Thoracic aorta (tissue), 2 donors: ENCODE measurements at places on chromosomes 16 and 17. TPM values are rescaled to one million over a fixed set of nuclear protein-coding genes. Genes with fewer than 3 reads are reported as not detected.

- H3K4me3 ChIP-seq: no peak overlapping the region
- no peaks in the 10 kb centered on the region for H3K36me3 ChIP-seq
- no peak for DNase-seq
Measured at GRCh38 chr16:56300242-56300623, 108.9 kb downstream of the GNAO1 start.

GRCh38 chr17:78390241-78391050, 12.0 kb downstream of the PGS1 start:
- peaks cover 20% of the 10 kb centered on the region for H3K4me1 ChIP-seq
- no peaks in the 10 kb centered on the region for H3K36me3 ChIP-seq
- H3K4me3 ChIP-seq: no peak overlapping the region
- no peaks in the 10 kb centered on the region for H3K27me3 ChIP-seq
- no peak for DNase-seq

DNA sequence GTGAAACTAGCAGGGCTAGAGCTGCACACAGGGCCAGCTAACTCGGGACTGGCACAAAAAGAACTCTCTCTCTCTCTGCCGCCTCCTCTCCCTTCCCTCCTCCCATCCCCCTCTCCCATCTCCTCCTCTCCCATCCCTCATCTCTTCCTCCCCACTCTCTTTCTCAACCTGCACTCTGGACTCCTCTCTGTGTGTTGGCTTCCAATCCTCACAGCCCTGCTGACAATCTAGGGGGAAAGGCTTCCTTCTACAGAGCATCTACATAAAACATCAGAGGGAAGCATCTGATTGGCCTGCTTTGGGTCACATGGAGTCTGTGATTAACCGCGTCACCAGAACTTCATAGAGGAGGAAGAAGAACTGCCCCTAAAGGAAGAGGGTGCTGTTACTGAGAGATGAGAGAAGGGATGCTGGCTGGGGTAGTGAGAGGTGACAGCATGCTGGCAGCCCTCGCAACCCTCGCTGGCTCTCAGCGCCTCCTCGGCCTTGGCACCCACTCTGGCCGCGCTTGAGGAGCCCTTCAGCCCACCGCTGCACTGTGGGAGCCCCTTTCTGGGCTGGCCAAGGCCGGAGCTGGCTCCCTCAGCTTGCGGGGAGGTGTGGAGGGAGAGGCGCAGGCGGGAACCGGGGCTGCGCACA, 12.8 kb upstream of the ZFP90 start:
- H3K4me3 ChIP-seq: no peak overlapping the region
- peaks cover 4% of the 10 kb centered on the region for H3K4me1 ChIP-seq
- no peaks in the 10 kb centered on the region for H3K27me3 ChIP-seq
- no peak for DNase-seq
- no peak overlapping the region for H3K27ac ChIP-seq

DNA sequence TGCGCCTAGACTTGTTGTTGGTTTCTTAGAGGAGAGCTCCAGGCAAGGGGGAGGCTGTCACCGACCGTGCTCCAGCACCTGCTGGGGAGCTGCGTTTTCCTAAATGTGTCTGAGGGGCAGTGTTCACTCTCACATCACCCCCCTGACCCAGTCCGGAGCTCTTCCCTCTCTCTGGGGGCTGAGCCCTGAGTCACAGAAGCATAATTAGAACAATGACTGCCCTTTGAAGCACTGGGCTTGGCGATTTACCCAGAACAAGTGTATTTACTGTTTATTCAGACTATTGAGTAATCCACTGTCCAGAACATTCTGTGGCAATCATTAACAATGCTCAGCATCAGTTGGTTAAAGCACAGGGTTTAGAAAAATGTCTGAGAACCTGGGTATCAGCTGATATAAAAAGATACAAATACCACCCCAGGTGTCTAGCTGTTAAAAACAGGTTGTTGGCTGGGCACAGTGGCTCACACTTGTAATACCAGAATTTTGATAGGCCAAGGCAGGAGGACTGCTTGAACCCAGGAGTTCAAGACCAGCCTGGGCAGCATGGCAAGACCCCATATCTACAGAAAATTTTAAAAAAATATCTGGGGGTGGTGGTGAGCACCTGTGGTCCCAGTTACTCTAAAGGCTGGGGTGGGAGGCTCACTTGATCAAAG, 8.1 kb downstream of the CES4A start:
- H3K4me3 ChIP-seq: no peak overlapping the region
- H3K36me3 ChIP-seq: no peaks in the 10 kb centered on the region
- H3K27ac ChIP-seq: peak overlapping the region; percentile 83

- DNase-seq: no peak
- no peak overlapping the region for H3K4me3 ChIP-seq
- H3K27ac ChIP-seq: no peak overlapping the region
- H3K27me3 ChIP-seq: no peaks in the 10 kb centered on the region
- no peaks in the 10 kb centered on the region for H3K36me3 ChIP-seq
- H3K4me1 ChIP-seq: peaks cover 14% of the 10 kb centered on the region
Measured at GRCh38 chr17:44693609-44694008, 4.0 kb upstream of the CCDC43 start.

DNA sequence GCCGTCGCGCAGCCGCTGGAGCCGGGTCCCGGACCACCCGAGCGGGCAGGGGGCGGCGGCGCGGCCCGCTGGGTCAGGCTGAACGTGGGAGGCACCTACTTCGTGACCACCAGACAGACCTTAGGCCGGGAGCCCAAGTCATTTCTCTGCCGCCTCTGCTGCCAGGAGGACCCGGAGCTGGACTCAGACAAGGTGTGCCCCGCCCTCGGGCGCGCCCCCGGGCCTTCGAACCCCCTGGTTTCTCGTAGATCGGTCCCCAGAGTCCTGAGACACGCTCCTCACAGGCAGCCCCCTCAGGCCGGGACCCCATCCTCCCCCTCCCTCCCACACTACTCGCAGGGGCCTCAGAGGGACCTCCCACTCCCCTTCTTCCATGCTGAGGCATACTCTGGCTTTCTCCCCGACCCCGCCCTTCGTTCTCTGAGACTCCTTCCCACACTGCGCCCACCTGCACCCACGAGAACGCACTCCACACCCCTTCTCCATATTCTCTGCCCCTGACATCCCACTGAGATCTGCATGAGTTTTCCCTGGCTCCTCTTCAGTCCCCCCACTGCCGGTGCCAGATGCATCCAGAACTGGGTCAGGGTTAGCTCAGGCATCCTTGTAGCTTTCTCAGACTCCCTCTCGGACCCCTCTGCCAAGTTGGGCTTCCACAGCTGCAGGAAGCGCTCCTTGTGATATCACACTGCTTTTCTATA, 523 bp downstream of the KCTD2 start:
- DNase-seq: no peak
- peak overlapping the region; percentile 61 for H3K27ac ChIP-seq
- H3K36me3 ChIP-seq: peaks cover 8% of the 10 kb centered on the region
- H3K27me3 ChIP-seq: no peaks in the 10 kb centered on the region
- peaks cover 15% of the 10 kb centered on the region for H3K4me1 ChIP-seq

- H3K4me3 ChIP-seq: no peak overlapping the region
- H3K27ac ChIP-seq: no peak overlapping the region
- H3K36me3 ChIP-seq: no peaks in the 10 kb centered on the region
- peaks cover 8% of the 10 kb centered on the region for H3K4me1 ChIP-seq
Measured at GRCh38 chr17:21177401-21177800, 36.6 kb downstream of the TMEM11 start.

DNA sequence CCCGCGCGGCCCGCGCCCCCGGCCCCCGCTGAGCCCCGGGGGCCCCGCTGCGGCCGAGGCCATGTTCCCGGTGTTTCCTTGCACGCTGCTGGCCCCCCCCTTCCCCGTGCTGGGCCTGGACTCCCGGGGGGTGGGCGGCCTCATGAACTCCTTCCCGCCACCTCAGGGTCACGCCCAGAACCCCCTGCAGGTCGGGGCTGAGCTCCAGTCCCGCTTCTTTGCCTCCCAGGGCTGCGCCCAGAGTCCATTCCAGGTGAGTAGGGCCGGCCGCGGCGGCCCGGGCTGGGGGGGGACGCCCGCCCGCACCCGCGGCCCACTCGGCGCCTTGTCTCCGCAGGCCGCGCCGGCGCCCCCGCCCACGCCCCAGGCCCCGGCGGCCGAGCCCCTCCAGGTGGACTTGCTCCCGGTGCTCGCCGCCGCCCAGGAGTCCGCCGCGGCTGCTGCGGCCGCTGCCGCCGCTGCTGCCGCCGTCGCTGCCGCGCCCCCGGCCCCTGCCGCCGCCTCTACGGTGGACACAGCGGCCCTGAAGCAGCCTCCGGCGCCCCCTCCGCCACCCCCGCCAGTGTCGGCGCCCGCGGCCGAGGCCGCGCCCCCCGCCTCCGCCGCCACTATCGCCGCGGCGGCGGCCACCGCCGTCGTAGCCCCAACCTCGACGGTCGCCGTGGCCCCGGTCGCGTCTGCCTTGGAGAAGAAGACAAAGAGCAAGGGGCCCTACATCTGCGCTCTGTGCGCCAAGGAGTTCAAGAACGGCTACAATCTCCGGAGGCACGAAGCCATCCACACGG, 504 bp downstream of the MAZ start:
- H3K4me3 ChIP-seq: peak overlapping the region; percentile 75
- no peaks in the 10 kb centered on the region for H3K27me3 ChIP-seq
- peak overlapping the region; percentile 87 for H3K27ac ChIP-seq

Gene CES5A
- total RNA-seq: not detected

Gene ADAMTS18
- 0.14 TPM for total RNA-seq
